Left hindlimb (tissue), 1 donor: ENCODE measurements at places on chromosomes 12 and 14.

DNA sequence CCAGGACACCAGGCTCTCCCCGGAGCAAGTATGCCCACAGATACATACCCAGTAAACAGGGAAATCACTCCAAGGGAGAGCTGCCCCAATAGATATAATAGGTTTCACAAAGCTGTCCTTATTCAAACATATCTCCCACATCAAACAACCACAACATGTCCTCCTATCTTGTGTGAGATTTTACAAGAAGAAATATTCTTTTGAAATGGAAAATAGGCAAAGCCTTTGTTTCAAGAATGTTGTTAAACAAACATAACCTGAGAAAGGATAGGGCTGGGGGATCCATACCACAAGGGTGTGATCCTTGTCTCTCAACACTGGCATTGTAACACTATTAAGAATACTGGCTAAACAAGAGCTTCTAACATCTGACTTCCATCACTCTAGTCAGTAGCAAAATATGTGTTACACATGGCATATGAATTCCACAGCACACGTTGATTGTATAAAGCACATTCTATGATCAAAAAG lies 32.9 kb downstream of the LGR5 start:
- no peak for DNase-seq

- DNase-seq: no peak
Observed at GRCh38 chr12:103801709-103802585, 39.1 kb downstream of the NT5DC3 start.

GRCh38 chr12:80708259-80708974 lies 983 bp downstream of the MYF6 start:
- DNase-seq: peak; percentile 51

DNA sequence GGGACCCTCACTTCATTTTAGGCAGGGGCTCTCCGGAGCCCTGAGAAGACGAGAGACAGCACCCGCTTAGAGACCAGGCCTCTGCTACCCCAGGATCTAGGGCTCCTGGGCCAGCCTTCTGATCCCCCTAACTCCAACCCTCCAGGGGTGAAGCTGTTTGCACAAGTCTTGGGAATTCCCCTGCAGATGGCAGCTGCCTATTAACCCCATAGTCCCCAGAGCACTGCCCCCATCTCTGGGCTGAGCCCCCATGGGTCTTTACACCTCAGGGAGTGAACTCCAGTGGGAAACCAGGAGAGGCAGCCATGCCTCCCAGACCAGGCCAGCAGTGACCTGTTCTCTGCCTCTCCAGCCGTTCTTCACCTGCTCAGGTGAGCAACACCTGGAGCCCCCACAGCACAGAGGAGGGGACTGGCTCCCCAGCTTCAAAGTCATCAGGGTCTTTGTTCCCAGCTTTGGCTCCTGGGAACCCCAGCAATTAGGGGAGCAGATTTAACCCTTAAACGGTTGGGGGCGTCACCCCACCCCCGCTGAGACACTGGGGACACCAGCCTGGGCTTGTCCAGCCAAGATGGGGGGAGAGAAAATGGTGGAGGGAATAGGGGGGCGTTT lies 2.3 kb downstream of the WNT10B start:
- no peak for DNase-seq

- DNase-seq: no peak
Observed at GRCh38 chr14:104076743-104077142, 8.8 kb upstream of the ASPG start.

DNA sequence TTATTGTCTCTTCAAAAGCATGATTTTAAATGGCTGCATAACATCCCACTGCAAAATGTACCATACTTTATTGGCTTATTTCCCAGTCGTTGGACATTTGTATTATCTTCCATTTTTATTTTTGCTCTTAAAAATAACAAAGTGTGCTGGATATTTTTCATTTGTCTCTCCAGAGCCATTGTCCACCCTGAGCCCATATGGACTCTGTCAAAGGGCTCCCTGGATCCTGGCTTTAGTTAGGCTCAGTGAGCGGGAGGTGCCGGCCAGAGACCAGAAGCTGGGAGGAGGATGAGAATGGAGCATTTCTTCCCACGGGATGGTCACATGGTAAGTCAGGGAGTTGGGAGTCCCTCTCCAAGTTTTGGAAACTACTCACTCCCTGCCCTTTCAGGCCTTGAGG lies 296.9 kb downstream of the NUAK1 start:
- DNase-seq: no peak

- DNase-seq: peak; percentile 62
Observed at GRCh38 chr14:55122440-55122986, 6.5 kb upstream of the LGALS3 start.

DNA sequence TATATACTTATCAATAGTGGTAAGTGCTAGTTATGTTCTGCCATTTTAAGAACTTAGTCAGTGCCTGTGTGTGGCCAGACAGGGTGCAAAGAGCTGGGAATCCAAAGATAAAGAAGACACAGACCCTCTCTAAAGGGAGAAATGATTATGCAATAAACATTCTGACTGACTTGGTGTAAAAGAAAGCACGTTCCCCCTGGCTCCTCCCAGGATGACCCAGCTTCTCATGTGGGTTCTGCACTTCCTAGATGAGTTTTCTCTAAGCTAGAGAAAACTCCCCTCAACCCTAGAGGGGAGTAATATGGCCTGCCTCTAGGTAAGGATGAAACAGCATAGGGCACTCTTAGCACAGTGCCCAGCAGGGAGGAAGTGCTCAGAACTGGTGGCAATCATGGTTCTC lies 231.2 kb downstream of the VRK1 start:
- DNase-seq: no peak

DNA sequence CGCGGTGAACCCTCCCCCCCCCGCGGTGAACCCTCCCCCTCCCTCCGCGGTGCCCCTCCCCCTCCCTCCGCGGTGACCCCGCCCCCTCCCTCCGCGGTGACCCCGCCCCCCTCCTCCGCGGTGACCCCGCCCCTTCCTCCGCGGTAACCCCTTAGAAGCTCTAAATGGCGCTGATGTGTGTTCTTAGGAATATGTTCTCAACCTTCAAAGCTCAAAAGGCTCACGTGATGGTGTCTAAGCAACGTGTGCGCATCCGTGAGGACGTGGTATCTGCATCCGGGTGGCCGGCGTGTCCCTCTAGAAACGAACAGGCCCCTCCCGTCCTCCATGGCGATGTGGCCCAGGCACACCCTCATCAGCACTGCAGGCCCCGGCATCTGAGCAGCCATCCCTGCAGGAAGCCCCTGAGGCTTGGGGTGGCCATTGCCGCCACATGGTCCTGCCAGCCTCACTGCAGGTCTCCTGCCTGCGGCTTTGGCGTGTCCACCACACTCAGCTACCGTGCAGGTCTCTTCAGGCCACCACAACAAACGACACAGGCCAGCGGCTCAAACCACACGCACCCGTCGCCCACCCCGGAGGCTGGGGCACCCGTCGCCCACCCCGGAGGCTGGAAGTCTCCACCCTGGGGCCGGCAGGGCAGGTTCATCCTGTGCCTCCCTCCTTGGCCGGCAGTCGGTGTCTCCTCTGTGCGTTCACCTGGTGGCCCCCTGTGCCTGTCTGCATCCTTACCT lies 14.5 kb upstream of the FBRSL1 start:
- no peak for DNase-seq

GRCh38 chr12:104692557-104693218 lies 235.9 kb downstream of the CHST11 start:
- DNase-seq: no peak

GRCh38 chr12:106767954-106768822 lies 6.3 kb upstream of the RIC8B start:
- DNase-seq: no peak

GRCh38 chr14:94643316-94644101 lies 31.3 kb downstream of the SERPINA3 start:
- DNase-seq: no peak

DNA sequence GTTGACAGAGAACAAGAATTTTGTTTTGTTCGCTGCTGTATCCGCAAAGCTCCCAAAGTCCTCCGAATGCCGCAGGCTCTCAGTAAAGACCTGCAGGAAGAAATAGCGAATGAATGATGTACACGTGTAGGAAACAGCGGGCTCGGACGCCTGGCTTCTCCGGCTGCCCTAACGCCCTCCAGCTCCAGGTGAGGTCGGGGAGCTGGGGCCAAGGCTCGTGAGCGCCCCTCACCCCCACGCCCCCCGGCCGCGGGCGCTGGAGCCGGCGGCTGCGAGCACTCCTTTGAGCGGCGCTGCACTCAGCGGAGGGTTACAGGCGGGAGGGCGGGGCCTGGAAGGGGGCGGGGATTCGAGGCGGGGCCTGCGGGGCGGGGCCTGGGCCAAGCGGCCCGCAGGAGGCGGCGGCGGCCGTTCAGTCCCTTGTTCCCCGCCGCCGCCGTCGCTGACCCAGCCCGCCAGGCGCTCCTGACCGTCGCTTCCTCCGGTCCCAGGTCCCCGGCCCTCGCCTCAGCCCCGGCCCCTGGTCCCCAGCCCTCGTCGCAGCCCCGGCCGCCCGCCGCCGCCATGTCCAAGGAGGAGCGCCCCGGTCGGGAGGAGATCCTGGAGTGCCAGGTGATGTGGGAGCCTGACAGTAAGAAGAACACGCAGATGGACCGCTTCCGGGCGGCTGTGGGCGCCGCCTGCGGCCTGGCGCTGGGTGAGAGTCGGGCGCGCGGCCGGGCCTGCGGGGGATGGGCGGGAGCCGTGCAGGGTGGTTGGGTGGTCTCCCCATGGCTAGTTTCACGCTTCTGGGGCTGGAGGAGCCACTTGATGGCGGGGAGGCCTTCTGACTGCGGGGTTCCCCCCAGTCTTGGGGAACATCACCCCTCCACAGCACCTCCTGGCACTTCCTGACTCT lies at the start of gene AACS:
AACS (plus strand) TSS at position 415 of the 898 bp plus-strand sequence; CDS start at position 565, 150 bp downstream.
- DNase-seq: peak; percentile 85

- DNase-seq: no peak
Observed at GRCh38 chr14:77065851-77066577, 32.0 kb upstream of the CIPC start.

GRCh38 chr14:58645641-58646040 lies 7.9 kb downstream of the DACT1 start:
- DNase-seq: no peak

GRCh38 chr12:107242189-107242588 lies 148.8 kb upstream of the CRY1 start:
- DNase-seq: no peak

DNA sequence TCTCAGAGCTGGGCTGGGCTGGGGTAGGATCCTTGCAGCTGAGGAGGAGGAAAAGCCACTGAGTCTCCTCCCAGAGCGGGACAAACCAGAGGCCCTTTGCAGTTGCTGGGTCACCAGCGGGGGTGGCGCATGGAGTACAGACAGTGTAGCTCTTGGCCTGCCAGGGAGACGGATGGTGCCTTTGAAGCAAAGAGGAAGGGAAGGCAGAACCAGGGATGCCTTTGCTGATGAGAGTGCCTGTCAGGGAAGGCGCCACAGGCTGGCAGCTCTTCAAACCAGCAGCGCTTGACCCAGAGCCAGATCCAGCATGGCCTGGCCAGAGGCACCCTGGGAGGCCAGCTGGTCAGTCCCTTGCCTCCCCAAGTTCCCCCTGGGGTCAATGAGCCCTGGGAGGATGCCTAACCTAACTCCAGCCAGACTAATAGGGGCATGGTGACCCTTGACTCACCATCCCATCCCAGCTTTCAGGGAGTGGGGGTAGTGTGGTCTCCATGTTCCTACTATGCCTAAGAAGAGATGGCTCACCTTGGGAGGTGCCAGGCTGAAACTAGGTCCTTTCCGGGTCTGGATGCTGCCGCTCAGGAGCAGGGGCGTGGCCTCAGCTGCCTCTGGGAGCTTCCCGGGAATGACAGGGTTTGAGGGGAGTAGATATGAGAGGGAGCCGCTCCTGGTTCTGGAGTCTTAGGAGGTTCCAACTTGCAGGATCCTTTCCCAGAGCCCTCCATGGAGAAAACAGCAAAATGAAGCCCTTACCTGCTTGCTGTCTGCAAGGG lies 19.8 kb downstream of the VASH1 start:
- DNase-seq: no peak

- no peak for DNase-seq
Observed at GRCh38 chr12:75783093-75783877, 248.3 kb downstream of the PHLDA1 start.

- no peak for DNase-seq
Observed at GRCh38 chr14:90819734-90820393, 3.6 kb upstream of the TTC7B start.

DNA sequence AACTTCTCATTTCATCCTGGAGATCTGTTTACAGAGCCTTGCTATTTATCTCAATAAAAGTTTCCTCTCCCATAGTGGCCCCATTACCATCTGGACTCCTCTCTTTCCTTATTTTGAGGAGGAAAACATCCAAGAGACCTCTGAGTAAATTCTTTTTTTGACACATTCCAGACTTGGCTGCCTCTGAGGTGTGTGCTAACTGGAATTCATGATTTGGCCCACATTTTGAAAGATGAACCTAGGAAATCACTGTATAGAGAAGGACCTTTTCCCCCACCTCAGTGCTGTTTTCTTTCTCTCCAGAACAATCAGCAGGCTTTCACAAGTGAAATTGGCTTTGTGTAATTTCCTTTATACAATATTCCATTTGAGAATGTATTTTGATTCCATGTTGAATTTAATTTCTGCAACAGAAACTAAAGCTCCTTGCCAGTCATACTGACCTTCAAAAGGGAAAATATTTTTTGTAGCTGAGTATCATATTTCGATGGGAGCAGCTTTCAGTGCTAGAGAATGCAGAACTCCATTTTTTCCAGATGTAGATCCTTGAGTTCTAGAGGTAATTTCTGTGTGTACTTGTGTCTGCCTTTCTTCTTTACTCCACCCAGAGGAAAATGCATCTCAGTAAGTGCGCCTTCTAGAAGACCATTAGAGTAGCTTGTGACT lies 244.9 kb upstream of the RGS6 start:
- no peak for DNase-seq

- DNase-seq: no peak
Observed at GRCh38 chr14:95309261-95310051, 10.3 kb downstream of the CLMN start.

DNA sequence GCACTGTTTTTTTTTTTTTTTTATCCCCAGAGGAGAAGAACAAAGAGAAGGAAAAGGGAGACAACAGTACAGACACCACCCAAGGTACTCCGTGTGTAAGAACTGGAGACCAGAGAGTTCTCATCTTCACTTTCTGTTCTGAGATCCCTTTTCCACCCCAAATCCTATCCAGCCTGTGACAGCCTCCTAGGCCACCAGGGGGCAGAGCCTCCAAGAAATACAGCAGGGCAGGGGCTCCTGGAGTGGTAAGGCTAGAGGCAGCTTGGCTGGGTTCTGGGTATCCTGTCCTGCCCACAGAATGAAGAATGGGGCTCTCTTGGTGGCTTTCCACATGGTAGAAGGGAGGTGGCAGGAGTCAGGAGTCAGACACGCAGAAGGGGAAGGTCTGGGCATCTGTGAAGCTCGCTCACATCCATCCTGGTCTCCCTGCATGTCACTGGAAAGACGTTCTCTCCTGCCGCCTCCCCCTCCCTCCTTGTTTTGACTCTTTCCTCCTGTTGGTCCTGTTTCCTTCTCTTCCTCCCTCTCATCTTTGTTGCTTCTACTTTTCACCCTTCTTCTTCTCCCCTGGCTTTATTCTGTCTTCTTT lies 12.0 kb downstream of the CLSTN3 start:
- DNase-seq: no peak

GRCh38 chr14:33717866-33718265 lies 233.0 kb downstream of the EGLN3 start:
- no peak for DNase-seq

GRCh38 chr14:52467515-52468266 lies 84.6 kb downstream of the TXNDC16 start:
- no peak for DNase-seq

- peak; percentile 31 for DNase-seq
Observed at GRCh38 chr12:14239350-14239934, 126.0 kb upstream of the ATF7IP start.

GRCh38 chr14:102697501-102697900 lies 79.7 kb upstream of the TRAF3 start:
- no peak for DNase-seq

- no peak for DNase-seq
Observed at GRCh38 chr12:25996677-25997076, 38.2 kb downstream of the RASSF8 start.
